BE2C (cell line): ENCODE measurements at places on chromosomes 16 and 17.

- no peak for DNase-seq
Observed at GRCh38 chr17:4514206-4514605, 15.5 kb downstream of the SPNS2 start.

DNA sequence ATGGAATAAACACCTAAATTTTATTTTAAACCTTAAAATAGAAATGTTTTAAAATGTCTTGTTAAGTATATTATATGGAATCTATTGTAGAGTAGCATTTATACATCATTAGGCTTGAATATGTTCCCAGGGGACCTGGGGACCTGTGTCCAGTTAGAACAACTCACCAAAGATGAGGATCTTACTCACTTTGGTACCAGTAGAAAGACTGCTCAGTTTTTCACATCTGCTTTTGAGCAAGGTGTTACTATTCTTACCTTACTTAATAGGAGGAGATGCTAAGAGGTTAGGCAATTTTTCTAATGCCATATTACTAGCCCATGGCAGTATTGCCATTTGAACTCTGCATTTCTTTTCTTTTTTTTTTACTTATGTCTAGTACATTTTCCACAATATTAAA, 14.7 kb downstream of the STXBP4 start:
- DNase-seq, result no peak

DNA sequence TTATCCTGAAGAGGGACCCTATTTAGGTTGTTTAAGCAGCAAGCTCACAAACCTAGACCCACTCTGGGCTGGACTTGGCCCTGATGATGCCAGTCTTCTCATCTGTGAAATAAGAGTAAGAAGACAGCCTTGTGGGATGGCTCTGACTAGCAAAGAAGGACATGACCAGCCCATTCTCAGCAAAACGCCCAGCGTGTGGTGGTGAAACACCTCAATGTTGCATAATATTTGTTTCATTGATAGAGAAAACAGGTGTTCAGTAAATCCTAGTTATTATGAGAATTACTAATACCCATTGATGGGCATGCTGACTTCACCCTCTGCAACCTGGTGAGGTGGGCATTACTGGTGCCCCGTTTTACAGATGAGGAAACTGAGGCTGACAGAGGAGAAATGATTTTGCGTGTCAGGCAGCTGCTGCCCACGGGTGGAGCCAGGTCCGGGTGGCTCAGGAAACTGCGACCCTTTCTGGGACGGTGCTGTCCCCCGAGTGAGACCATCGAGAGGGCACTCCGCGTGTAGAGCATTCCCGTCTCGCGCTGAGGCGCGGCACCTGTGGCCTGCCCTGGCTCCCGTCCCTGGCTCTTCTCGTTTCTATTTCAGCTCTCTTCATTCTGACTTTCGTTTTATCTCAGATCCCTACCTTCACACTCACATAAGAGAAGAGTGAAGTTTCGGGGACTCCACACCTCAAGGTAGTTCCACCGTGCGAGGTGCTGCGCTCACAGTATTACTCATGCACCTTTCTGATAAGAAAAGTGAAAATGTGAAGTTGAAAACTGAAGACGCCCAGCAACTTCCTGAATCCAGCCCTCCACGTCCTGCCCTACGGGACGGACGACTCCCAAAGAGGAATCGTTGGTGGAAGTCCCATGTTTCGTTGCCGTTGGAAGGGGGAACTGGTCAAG, 48.5 kb downstream of the IRF8 start:
- no peak for DNase-seq

DNA sequence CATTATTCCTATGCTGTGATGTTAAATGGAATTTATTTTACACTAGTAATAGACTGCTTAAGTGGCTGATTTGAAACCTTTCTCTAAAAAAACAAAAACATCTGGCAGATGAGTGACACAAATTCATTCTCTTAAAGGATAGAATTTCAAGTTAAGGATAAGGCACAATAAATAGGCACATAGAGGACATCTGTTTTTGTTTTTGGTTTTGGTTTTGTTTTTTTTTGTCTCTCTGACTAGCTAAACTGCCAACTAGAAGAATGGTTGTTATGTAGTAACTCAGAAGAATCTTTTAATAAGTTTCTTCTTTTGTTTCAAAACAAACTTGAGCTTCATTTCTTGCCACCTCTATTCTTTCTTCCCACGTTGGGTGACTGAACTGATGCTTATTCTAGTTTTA, 5.1 kb upstream of the VPS4A start:
- no peak for DNase-seq

- DNase-seq, result no peak
Observed at GRCh38 chr16:1012135-1012534, 30.6 kb downstream of the SOX8 start.

GRCh38 chr17:19876529-19877161, 8.9 kb upstream of the ULK2 start:
- no peak for DNase-seq

DNA sequence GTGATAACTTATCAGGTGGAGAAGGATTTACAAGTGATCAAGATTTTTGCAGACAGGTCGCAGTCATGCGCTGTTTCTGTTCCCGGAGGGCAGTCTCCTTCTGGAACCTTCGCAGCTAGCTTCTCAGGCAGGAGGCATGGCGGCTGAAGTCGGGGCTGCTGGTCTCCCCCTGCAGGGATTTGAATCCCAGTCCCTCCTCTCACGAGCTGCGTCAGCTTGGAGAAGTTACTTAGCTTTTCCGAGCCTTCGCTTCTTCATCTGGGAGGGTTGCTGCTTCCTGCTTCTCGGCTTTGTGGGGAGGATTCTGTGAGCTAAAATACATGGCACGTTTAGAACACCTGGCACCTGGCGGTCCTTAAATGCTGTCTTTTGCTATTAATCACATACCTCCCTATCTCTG, 287.8 kb upstream of the FOXF1 start:
- no peak for DNase-seq

DNA sequence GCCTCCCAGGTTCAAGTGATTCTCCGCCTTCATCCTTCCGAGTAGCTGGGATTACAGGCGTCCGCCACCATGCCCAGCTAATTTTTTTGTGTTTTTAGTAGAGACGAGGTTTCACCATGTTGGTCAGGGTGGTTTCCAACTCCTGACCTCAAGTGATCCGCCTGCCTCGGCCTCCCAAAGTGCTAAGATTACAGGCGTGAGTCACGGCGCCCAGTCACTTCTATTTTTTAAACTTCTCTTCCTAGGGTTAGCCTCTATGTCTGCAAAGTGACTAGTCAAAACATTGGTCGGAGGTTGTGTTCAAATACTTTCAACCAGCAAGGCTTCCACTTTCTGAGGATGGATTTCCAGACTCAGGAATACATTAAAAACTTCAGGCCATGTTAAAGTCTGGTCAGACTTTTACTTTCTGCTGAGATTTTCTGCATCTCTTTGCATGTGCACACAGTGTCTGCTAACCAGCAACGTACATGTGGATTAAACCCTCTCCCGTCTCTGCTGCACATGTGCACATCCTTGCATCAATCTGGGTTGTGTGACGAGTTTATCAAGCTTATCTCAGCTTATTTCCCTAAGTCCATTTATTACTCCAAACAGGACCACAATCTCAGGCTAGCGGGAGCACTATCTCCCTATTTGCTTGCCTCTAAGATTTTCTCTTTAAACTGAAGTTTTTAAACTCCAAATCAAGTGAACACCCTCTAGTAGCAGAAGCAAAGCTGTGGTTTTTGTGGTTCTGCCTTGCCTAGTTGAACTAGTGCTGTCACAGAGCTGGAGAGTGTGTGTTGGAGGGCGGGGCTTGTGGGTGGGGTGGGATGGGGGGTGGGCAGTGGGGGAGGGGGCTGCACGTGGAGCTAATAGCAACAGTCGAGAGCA, 525.2 kb upstream of the GOT2 start:
- DNase-seq, result no peak

DNA sequence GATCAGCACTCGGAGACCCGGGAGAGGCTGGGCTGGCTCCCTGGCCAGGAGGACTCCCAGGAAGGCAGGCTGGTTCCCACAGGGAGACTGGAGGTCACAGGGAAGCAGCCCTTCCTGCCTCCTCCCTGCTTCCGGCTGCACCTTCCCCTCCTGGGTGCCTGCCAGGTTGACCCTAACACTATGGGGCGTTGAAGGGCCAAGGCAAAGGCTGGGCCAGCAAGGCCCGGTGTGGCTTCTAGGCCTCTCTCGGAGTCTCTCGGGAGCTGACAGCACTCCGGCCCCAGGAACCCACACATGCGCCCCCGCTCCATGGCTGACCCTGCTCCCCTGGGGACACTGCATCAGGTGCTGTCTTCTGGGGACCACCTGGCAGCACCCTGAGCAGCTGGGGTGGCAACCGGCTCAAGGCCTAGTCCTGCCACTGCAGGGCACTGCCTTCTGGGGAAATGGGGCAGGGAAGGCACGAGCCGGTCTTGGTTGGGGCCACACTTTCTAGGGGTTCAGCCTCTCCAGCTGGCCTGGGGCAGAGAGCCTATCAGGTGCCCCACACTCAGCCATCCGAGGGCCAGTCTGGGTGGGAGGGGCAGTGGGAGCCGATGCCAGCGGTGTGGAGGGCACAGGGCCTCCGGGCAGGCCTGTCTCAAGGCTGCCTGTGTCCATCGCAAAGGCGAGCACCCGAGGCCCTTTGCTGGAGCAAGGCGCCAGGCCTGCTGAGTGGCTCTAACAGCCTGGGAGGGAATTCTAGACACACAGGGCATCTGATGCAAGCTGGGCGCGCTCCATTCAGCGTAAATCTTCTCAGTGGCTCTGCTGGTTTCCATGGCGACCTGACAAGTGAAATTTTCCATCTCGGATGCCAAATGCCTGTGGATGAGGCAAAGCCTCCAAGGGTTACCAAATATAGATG, 5.6 kb upstream of the MTSS2 start:
- no peak for DNase-seq

DNA sequence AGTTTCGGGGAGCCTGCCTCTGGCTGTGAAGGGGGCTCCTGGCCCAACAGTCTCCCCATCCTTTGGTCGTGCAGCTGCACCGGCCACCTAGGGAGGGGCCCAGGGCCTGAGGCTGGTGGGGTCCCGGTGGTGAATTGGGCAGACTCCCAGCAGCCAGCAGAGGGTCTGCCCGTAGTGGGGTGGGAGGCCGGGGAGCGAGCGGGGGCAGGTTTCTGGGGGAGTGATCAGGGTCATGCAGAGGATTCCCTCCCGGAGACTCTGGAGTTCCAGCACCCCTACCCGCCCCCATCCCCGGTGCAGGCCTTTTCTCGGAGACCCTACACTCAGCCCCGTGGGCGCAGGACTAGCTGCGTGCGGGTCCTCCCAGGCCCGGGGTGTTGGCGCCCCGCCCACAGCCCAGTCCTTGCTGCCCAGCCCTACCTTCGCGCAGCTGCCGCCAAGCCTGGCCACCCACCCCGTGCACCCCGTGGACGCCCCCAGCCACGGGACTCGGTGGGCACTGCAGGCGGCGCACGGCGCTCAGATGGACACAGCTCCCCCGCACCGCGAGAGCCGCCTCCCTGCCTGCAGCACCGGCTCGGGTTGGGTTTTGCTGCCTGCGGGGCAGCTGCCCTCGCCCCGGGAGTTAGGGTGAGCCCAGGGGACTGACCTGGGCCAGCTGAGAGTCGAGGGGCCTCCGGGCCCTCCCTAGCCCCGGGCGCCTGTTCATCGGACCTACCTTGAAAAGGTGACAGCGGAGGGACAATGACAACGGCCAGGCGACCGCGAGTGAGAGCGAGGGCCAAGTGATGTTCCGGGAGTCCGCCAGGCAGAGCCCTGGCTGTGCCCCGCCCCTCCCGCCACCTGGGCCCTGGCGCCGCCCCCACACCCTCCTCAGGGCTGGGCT, at the start of gene GNG13:
Gene GNG13 (minus strand): TSS at position 787 of the 886 bp plus-strand sequence. CDS start 1,657 bp downstream, outside the sequence.
- no peak for DNase-seq

GRCh38 chr17:55224746-55225145, 40.0 kb upstream of the HLF start:
- DNase-seq, result no peak

DNA sequence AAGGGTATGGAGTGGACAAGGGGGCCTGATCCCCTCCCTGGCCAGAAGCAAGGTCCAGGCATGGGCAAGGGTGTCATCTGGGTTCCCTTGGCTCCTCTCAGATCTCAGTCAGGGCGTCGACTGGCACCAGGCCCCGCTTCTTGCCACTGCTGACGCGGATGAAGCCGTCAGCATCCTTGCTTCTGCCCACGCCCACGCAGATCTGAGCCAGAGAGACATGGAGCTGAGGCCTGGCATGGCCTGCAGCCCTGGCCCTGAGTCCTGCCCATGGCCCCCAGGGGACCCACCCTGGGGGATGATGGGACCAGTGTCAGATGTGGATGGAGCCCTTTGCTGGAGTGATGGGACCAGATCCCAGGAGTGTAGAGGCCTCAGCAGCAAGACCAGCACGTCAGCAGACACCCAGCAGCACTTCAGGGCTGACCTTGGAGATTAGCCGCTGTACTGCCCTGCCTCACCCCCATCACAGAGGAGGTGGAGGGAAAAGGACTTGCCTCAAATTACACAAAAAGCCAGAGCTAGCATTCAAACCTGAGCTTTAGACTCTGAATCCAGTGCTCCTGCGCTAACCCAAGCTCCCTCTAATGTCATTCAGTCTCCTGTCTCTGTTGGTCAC, 12.2 kb downstream of the RPL19 start:
- DNase-seq, result no peak

DNA sequence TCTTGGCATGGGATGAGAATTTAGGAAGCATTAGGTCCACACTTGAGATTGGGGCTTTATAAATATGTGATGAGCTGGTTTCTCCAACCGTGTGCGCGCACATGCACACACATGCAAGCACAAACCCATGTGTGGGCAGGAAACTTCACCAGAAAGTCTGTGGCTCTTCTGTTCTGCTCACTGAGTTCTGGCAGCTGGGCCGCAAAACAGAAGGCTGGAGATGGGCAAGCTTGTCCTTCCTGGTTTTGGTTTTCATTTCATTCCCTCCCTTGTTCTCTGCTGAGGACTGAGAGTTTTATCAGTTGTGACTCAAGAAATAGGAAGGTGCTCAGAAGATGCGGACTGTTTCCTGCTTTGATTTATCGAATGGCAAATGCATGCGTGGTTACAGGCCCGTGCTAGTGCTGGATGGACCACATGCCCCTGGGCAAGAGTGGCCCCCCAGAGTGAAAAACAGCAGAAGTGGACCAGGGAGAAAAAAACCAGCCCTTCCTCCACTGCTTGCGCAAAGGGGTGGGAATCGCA, 14.1 kb downstream of the MAP3K14 start:
- no peak for DNase-seq

- no peak for DNase-seq
Observed at GRCh38 chr16:21279501-21279900, 1.4 kb upstream of the CRYM start.

- no peak for DNase-seq
Observed at GRCh38 chr17:28315846-28316705, 2.9 kb upstream of the TMEM97 start.

DNA sequence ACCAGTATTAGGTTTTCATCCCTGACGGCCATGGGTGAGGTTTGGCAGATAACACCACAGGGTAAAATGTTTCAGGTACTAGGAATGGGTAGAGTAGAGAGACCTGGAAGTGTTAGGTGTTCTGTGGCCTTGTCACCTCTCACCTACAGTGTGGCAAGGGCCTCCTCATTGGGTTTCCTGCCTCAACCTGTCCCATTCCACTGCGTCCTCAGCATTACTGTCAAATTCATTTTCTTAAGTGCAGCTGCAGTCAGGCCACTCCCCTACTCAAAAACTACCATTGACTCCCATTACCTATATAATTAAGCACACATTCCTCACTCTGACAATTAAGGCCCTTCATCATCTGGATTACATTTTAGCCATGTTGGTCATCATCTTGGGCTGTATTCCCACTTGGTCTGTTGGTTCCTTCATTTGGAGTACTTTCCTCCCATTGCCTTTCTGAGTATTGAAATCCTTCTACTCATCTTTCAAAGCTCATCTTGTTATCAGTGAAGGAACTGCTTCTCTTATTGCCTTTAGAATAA, 64.5 kb downstream of the NUP88 start:
- DNase-seq, result no peak

- no peak for DNase-seq
Observed at GRCh38 chr16:19365486-19365885, 52.2 kb upstream of the TMC5 start.
